ENCODE measurements at places on chromosomes 5 and 9.

DNA sequence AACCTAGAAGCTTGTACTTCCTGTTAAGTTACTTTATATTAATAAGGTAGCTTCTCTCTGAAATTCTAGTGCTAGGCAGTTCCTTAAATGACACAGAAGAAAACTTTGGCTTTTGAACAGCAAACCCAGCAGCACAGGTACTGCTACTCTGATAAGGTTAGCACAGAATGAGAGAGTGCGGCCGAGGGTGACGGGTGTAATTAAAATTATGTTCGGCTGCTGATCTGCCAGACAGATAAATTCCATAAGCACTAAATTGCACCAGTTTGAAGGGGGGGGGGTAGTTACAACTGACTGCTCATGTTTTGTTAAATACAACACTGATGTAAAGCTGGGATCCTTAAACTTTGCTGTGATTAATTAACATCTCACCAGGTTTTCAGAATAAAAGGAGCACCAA lies 475.1 kb downstream of the SPOCK1 start:
- DNase-seq: no peak

DNA sequence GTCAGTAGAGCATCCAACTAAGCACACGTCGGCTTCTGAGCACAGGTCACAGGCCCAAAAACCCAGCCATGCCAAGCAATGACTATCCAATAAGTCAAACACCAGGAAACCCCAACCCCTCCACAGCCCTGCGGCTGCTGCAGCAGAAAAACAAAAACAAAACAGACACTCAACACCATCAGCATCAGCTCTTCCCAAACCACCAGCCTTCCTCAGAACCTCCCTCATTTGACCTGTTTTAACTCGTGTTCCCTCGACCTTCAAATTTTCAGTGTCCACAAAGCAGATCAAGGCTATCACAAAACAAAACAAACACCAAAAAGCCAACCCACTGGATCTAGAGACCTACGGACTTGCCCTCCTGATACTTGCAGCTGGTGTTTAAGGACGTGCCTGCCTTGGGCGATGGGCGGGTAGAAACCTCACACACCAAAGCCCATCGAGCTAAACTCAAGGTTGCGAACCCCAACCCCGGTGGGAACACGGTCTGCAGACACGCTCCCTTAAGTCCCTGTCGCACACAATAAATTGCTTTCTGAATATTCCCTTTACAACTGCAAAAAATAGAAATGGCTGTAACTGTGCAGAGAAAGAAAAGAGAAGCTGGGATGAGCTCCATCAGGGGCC lies 247.1 kb upstream of the ANKRD55 start:
- DNase-seq: no peak

- no peak for DNase-seq
These were observed 64.0 kb upstream of the TUSC1 start for GRCh38 chr9:25742256-25742655.

DNA sequence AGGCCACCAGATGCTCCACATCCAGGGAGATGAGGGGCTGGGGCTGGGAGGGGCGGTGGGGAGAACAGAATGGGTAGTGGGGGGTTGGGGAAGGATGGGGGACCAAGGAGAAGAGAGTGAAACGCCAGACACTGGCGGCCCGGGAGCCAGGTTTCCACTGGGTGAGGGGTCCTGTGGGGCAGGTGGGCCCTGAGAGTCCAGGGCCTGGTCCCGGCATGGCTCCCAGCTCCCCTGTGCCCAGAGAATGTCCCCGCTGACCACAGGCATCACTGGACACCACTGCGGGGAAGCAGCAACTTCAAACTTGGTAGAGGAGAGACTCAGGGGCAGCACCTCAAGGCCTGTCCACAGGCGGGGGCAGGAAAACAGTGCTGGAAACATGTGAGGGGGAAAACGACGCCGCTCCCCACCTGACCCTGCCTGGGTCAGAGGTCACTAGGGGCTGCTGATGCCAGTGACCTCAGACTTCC lies 13.2 kb downstream of the NINJ1 start:
- DNase-seq: no peak

DNA sequence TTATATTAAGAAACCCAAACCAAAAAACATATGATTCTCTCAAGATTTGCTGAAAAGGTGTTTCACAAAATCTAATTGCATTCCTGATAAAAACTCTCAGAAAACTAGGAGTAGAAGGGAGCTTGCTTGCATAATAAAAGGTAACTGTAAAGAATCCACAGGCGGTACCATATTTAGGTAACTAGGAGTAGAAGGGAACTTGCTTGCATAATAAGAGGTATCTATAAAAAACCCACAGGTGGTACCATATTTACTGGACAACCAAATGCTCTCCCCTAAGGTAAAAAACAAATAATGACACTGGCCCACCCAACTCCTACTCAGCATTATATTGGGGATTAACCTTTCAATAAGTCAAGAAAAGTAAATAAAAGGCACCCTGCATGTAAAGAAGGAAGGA lies 57.5 kb upstream of the FCN1 start:
- no peak for DNase-seq

- DNase-seq: no peak
These were observed 902 bp downstream of the BDP1 start for GRCh38 chr5:71456362-71456743.

DNA sequence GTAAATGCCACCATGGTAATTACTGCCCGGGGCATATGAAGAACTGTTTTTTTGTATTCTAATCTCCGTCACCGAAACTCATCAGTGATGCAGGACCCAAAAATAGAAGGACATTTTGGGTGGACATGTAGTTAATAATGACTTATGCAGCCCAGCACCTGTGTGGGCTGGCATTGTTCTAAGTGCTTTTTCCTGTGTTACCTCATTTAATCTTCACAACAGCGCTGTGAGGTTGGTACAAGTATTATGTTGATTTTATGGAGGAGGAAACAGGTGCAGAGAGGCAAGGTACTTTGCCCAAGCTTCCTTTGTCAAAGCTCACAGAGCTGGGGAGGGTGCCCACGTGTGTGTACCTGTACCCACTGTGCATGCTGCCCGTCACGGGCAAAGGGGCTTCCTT lies 58.4 kb downstream of the DAPK1 start:
- no peak for DNase-seq

- DNase-seq: no peak
These were observed 21.8 kb downstream of the SPARC start for GRCh38 chr5:151664694-151665585.

- DNase-seq: no peak
These were observed 74.5 kb downstream of the PRR16 start for GRCh38 chr5:120538644-120539043.

DNA sequence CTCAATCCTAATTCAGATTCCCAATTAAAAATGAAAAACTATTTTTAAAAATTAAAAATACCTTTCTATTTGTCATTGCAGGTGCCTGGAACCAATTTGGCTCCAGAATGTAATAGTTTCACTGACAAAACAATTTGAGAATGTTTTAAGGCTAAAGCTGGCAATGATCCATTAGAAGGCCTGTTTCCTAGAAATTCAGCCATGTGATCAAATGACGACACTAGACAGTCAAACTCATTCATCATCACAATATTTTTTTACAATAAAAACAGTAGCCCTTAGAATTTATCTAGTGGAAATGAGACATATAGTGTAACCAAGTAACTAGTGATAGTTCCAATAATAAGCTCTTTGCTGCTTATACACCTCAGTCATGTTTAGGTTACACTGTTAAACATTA lies 75.4 kb upstream of the MAP3K1 start:
- no peak for DNase-seq

- DNase-seq: no peak
These were observed 186.8 kb downstream of the PALM2AKAP2 start for GRCh38 chr9:109966643-109967368.

DNA sequence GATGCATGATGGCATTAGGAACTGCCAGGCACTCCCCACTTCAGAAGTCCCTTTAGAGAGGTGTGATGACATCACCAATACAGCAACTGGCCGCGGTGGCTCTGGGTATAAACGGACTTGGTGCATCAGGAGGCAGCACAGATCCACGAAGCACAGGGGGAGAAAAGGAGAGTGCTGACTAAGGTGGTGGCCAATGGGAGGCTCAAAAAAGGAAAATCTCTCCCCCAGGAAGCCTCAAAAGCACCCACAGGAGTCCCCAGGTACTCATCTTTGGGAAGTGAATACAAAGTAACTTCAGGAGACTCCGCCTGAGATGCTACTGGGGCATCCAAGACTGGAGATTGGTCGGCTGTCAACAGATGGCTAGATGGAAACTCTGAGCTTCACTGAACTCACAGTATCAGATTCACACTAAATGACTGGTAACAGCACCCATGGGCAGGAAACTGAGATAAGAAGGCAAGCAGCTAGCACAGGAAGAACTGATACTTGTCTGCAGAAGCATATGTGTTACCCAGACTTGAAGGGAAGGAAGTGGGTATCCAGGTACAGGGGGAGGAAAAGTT lies 7.6 kb downstream of the TTC39B start:
- no peak for DNase-seq

GRCh38 chr5:138371454-138371853 lies 19.0 kb downstream of the KDM3B start:
- no peak for DNase-seq

DNA sequence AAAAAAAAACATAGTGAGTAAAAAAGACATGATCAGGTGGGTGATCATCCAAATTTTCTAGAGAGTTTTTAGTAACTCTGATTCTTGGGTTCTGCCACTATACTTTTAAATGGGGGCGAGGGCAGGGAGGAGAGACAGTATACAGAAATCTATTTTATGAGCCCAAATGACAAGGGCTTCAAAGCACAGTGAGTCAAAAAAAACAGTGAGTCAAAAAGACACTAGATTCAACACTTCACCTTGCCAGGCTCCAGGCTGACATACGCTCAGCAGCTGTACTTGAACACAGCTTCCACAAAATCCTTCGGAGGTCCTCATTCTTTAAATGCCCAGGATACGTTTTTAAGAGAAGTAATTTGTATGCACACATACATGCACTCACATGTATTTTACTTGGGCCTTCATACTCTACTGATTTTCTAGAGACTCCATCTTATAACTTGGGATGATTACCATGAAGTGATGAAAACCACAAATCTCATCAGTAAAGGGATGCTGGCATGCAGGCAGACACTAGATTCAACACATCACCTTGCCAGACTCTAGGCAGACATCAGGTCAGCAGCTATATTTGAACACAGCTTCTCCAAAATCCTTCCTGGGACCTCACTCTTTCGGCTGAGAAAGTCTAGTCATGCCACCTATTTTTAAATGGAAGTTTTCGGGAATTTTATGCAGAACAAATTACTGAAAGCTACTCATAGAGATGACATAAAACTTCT lies 28.8 kb downstream of the NR3C1 start:
- no peak for DNase-seq

DNA sequence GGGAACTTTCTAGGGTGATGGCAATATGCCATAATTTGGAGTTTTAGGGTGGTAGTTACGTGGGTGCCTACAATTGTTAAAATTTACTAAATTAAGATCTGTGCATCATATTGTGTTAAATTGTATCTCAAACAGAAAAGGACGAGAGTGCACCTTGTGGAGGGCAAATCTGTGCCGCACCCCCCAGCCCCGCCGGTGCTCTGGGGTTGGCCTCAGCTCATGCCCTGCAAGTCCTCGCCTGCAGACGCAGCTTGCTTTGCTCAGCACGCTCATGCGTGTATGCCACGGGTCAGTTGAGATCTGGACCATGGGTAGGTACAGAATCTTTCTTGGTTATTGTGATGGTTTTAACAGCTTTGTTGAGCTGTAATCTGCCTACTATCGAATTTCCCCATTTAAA lies 33.7 kb upstream of the FCN1 start:
- no peak for DNase-seq

- no peak for DNase-seq
These were observed 288.0 kb upstream of the ANKRD55 start for GRCh38 chr5:56520986-56521730.

- no peak for DNase-seq
These were observed 39.7 kb upstream of the BASP1 start for GRCh38 chr5:17177501-17178372.

- DNase-seq: no peak
These were observed 93.5 kb downstream of the JMY start for GRCh38 chr5:79329453-79329852.

- no peak for DNase-seq
These were observed 12.2 kb downstream of the TNIP1 start for GRCh38 chr5:151068433-151069197.

GRCh38 chr9:110984890-110985437 lies 53.3 kb downstream of the LPAR1 start:
- DNase-seq: no peak

DNA sequence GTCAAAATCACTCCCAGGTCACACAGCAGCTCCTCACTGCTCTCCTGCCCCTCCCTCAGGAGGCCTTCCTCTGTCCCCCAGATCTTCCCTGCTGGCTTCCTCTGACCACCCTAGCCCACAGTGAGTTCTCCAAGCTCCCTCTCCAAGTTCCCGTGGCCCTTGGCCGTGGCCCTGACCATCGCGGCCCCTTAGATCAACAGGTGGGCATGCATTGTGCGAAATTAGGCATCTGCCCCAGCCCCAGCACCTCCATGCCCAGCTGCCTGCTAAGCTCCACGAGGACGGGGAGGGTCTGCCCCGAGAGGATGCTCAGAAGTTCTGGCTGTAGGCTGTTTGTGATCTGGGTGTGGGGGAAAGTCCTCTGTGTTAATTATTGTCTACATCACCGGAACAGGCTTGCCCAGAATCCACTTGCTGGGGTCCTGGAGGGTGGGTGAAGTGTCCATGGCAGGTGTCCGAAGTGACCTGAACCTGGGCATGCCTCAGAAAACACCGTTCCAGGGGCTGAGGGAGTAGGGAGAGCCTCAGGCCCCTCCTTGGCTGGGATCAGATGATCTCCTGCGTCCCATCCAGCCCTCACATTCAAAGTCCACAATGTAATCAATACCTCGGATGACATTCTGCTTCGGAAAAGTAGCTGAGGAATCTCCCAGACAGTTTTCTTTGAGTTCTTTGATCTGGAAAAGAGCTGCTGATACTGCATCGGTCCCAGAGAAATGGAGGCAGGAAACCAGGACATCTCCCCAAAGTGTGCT lies 194.8 kb downstream of the PAX5 start:
- DNase-seq: no peak

DNA sequence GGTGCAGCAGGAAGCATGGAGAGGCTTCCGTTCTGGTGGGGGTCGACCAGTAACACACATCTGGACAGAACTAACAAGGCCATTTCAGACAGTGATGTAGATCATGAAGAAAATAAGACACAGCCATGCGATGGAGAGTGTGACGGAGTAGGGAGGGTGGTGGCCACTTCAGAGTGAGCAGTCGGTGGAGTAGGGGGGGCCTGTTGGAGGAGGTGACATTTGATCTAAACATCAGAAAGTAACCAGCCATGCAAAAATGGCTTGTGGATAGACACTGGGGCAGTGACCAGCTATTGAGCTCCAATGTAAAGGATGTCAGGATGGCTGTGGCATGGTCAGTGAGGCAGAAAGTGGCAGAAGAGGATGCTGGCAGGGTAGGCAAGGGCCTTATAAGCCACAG lies 65.9 kb downstream of the PPARGC1B start:
- no peak for DNase-seq

GRCh38 chr5:17808566-17808965 lies 174.3 kb downstream of the TAF11L14 start:
- DNase-seq: no peak

- DNase-seq: no peak
These were observed 11.8 kb downstream of the TBC1D13 start for GRCh38 chr9:128798896-128799295.

GRCh38 chr9:118156846-118157245 lies 452.6 kb downstream of the TLR4 start:
- DNase-seq: no peak

- no peak for DNase-seq
These were observed 1.8 kb upstream of the NTRK2 start for GRCh38 chr9:84667571-84668195.

GRCh38 chr5:78320401-78320800 lies 25.9 kb upstream of the AP3B1 start:
- no peak for DNase-seq

GRCh38 chr9:126965541-126966428 lies 51.2 kb downstream of the RALGPS1 start:
- DNase-seq: no peak
